Placental epithelial cell (primary cell): ENCODE measurements at places on chromosomes 7 and 10. TPM values are rescaled to one million over a fixed set of nuclear protein-coding genes. Genes with fewer than 3 reads are reported as not detected.

The IL6 gene
- 0.39 TPM in 1 of 2 replicates, not detected in the other for total RNA-seq

The SLIT1 gene
- total RNA-seq, result not detected in 2 replicates

The FFAR4 gene
- not detected in 2 replicates for total RNA-seq

The GIMAP5 gene
- not detected in 2 replicates for total RNA-seq

The TEX47 gene
- total RNA-seq, result not detected in 2 replicates

The FOXI2 gene
- not detected in 2 replicates for total RNA-seq

The EGR2 gene
- 0.22 and 0.79 TPM in 2 replicates for total RNA-seq

The RAMP3 gene
- 3.5 TPM in 1 of 2 replicates, not detected in the other for total RNA-seq

The TDRD1 gene
- total RNA-seq, result 0.39 and 2.0 TPM in 2 replicates

The FZD8 gene
- 13.8 and 19.6 TPM in 2 replicates for total RNA-seq

The TPK1 gene
- 1.4 and 2.7 TPM in 2 replicates for total RNA-seq

The UNC5B gene
- total RNA-seq, result 0.39 and 0.87 TPM in 2 replicates

The CALHM1 gene
- total RNA-seq, result not detected in 2 replicates

The VSTM4 gene
- total RNA-seq, result not detected in 2 replicates
